ENCODE measurements at places on chromosomes 1 and 21. TPM values are rescaled to one million over a fixed set of nuclear protein-coding genes. Genes with fewer than 3 reads are reported as not detected.

DNA sequence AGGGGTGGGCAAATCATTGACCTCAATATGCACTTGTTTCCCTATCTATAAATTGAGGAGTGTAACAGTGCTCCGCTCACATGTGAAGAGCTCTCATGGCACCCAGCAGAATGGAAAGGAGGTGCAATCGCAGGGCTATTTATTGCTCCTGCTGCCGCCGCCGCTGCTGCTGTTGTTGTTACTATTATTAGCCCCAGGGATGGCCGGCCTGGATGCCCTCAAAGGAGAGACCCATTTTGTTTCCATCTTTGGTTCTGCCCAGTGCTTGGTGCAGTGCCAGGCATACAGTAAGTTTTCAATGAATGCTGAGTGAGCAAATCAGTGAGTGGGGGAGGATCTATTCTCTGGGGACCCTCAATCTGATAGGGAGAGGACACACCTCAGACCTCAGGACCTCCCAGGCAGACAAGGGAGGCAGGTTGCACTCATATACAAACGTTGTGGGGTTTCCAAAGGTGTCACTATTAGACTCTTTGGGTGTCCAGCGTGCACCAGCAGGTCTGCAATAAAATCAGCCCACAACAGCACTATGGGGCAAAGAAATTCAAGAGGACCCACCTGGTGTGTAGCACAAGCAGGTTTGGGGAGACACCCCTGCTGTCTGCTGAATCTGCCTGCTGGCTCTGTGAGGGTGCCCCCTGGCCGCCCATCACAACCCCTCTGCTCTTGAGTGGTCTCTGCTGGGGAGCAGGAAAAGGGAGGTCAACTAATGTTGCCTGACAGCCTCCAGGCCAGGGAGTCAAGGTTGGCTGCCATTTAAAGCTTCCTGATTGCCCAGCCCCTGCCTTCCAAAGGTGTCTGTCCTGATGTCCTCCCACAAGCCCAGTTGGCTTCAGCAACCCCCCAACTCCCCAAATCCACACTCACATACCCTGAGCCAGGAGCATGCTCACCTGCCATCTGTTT is 136.3 kb downstream of the ACTL8 start:
- no peak for DNase-seq

DNA sequence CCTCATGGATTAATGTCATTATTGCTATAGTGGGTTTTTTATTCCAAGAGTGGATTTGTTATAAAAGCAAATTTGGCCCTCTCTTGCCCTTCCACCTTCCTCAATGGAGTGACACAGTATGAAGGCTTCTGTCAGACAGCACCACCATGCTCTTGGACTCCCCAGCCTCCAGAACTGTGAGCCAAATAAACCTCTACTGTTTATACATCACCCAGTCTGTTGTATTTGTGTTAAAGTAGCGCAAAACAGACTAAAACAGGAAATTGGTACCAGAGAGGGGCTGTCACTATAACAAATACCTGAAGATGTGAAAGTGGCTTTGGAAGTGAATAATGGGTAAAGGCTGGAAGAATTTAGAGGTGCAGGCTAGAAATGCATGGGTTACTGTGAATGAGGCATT is 38.0 kb upstream of the DMRTB1 start:
- no peak for DNase-seq

DNA sequence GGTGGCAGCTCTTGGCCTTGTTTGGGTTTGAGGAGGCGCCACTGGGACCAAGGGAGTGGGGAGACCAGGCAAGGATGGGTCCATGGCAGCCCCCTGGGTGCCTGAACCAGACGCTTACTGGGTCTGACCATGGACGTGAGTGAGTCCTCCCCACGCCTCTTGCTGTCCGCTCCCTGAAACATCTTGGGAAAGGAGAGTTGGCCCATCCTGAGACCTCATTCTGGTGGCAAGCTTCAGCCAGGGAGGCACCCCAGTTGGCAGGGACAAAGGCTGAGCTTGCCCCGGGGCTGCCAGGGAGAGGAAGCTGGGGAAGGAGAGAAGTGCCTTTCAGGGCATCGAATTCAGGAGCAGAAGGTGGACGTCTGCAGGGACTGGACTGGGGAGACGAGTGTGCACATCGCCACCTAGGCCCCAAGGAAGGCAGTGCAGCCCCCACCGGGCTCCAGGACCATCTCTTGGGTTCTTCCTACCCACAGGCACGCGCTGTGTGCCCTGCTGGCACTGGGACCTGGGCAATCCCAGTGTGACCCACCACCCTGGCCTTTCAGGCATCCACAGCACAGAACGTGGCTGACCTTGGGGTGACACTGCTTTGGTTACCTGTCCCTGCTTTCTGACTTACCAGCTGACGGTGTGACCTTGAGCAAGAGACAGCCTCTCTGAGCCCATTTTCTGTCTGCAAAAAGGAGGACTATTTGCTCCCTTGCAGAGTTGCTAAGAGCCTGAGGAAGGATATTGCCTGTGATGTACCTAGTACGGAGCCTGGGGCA is 132.9 kb upstream of the WNT4 start:
- no peak for DNase-seq

GRCh38 chr1:58648842-58649241 is 51.0 kb downstream of the MYSM1 start:
- no peak for DNase-seq

GJA4 gene
- 6.1 TPM for total RNA-seq
